ENCODE measurements at places on chromosomes 11 and 22.

GRCh38 chr11:16841984-16842383 is 103.5 kb downstream of the C11orf58 start:
- no peak overlapping the region for H3K4me3 ChIP-seq
- H3K27ac ChIP-seq: no peak overlapping the region
- H3K27me3 ChIP-seq: no peaks in the 10 kb centered on the region
- no peak for DNase-seq

GRCh38 chr11:65241134-65241533 is 20.6 kb upstream of the POLA2 start:
- no peak overlapping the region for H3K4me3 ChIP-seq
- H3K4me1 ChIP-seq: no peaks in the 10 kb centered on the region
- no peaks in the 10 kb centered on the region for H3K36me3 ChIP-seq
- no peak overlapping the region for H3K27ac ChIP-seq

- H3K4me3 ChIP-seq: no peak overlapping the region
- no peak overlapping the region for H3K27ac ChIP-seq
- H3K27me3 ChIP-seq: no peaks in the 10 kb centered on the region
- DNase-seq: no peak
- no peaks in the 10 kb centered on the region for H3K36me3 ChIP-seq
Observed at GRCh38 chr11:106961048-106961447, 57.2 kb downstream of the GUCY1A2 start.

DNA sequence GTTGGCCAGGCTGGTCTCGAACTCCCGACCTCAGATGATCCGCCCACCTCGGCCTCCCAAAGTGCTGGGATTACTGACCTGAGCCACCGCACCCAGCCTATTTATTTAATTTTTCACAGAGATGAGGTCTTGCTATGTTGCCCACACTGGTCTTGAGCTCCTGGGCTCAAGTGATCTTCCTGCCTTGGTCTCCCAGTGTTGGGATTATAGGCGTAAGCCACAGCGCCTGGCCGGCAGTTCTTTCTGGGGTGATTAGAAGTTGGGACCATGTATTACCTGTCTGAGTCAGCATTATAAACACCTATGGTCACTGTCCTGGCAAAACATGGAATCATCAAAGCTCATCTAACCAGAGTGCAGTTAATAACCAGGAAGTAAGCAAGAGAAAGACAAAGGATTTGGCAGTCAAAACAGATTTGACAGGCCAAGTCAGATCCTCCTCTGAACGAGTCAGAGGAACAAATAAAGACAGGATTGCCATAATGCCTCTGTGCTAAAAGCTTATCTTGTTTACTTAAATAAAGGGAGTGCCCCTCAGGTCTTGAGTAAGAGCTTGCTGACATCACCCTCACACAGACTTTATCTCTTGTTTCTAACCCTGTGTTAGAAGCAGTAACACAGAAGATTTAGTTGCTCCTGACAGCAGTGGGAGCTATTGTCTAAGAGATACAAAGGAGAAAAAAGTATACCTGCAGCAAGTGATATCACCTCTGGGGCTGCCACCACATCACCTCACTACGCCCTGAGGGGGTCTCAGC is 3.7 kb downstream of the SERPIND1 start:
- H3K4me3 ChIP-seq: no peak overlapping the region
- peak; percentile 44 for DNase-seq
- no peaks in the 10 kb centered on the region for H3K27me3 ChIP-seq
- no peaks in the 10 kb centered on the region for H3K36me3 ChIP-seq
- H3K4me1 ChIP-seq: peaks cover 44% of the 10 kb centered on the region

DNA sequence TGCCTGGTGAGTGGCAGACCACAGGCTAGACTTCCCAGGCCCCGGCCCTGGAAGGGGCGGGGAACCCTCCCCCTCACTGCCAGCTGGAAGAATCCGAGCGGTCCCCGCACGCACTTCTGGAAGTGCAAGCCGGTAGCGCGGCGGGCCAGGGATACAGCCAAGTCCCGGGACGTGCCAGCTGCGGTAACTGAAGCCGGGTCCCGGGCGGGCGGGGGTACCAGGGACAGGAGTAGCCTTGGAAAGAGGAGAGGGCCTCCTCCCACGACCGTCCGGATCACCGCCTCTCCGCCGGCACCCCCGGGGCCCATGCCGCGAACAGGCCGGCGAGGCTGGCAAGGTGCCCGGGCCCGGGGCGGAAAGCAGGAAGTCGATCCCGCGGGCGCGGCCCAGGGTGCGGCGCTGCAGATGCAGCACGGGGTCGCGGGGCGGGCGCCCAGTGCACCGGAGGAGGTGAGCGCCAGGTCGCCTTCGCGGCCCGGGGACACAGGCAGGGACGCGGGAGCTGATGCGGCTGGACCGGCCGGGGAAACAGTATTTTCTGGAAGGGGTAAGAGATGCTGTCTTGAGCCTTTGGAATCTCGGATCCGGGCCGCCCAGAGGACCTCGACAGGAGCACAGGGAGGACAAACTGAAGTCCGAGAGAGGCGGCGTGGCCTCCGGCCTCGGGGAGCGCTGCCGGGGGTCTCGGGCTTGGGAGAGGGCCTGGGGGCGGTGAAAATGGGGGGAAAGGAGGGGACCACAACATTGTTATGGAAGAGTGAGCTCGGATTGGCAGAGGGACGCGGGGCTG is 783 bp upstream of the SLC35C1 start:
- H3K27ac ChIP-seq: no peak overlapping the region
- H3K4me3 ChIP-seq: peak overlapping the region; percentile 54
- no peaks in the 10 kb centered on the region for H3K36me3 ChIP-seq
- H3K27me3 ChIP-seq: peaks cover 18% of the 10 kb centered on the region
- peak; percentile 70 for DNase-seq

DNA sequence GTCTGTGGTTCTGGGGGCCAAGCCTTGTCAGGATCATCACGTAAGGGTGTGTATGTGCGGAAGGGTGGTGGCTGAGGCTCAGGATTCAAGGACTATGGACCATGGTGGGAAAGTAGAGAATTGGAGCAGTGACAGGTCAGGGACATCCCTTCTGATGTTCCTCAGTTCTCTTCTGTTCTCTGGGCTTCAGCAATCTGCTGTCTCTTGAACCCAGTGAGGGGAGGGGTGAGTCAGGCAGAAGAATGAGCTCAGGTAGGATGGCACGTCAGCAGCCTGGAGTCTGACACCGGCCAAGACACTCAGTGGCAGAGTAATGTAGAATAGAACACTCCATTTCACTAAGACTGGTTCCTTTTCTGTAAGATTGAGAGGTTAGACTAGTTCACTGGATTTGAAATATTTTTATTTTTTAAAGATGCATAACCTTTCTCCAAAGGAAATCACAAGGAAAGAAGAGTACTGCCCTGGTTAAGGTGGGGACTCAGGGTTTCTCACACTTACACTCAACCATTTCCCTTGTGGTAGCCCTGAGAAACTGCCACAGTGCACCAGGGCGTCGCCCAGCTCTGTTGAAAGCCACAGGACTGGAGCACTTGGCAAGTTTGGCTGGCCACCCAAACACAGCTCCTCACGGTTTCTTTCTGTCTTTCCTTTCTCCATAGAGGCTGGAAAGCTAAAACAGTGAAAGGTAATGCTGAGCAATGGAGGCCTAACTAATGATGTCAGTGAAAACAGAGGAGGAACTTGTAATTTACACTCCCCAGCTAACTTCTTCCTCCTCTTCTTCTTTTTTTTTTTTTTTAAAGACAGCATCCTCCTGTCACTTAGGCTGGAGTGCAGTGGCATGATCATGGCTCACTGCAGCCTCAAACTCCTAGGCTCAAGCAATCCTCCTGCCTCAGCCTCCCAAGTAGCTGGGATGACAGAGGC is 23.1 kb upstream of the MICAL2 start:
- H3K27me3 ChIP-seq: no peaks in the 10 kb centered on the region
- no peak overlapping the region for H3K27ac ChIP-seq
- no peak for DNase-seq
- H3K4me3 ChIP-seq: no peak overlapping the region
- peaks cover 29% of the 10 kb centered on the region for H3K4me1 ChIP-seq

- no peaks in the 10 kb centered on the region for H3K27me3 ChIP-seq
- no peak overlapping the region for H3K4me3 ChIP-seq
- DNase-seq: peak; percentile 40
- no peak overlapping the region for H3K27ac ChIP-seq
- no peaks in the 10 kb centered on the region for H3K4me1 ChIP-seq
- no peaks in the 10 kb centered on the region for H3K36me3 ChIP-seq
Observed at GRCh38 chr11:13183094-13183825, 94.3 kb upstream of the BMAL1 start.

DNA sequence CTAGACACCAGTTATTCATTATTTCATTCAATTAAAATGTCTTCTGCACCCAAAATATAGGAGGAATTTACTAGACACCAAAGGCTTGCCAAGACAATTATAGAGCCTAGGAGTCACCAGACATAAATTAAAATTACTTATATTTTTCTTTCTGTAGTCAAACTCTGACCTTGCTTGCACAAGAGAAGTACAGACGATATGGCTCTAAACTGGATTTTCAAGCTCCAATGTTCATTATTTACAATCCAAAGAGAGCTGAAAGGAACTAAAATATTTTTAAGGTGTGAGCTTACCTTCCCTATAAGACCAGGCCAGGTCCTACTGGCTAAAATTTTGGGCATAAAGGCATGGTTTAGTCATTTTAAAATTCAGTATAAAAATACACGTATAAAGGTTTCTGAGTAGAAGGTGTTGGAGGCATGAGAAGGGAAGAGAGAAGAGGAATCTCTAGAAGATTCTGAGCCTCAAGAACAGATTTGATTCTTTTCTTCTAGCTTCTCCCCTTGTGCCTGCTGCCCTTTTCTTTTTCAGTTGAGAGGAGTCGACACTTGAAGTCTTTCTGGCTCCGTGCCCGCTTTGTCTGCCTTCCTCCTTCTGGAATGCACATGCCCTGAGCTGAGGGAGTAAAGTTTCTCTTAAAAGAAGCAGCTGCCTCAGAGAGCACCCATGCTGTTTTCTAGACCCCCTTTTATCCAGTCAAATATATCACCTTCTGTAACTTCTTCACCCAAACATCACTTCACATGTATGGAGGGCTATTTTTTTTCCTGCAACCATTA is 13.5 kb downstream of the C11orf97 start:
- peaks cover 17% of the 10 kb centered on the region for H3K4me1 ChIP-seq
- no peaks in the 10 kb centered on the region for H3K36me3 ChIP-seq
- no peak overlapping the region for H3K27ac ChIP-seq
- peak; percentile 93 for DNase-seq

GRCh38 chr11:78773077-78773476 is 198.4 kb upstream of the NARS2 start:
- no peak overlapping the region for H3K27ac ChIP-seq
- no peaks in the 10 kb centered on the region for H3K4me1 ChIP-seq
- peak; percentile 33 for DNase-seq

DNA sequence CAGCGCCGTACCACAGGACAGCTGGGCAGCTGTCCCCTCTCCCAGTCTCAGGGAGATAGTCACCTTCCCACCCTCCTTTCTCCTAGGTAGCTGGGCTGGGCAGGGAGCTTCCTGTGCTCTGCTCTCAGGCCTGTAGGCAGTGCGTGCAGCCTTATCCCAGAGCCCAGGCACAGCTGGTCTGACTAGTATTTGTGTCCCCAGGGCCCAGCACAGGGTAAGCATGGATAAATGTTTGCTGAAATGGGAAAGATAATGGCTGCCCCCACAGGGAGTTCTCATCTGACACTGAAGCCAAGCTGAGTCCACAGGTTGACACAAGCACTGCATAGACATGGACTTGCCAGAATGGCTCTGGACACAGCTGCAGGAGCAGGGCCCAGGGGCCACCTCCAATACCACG is 9.8 kb downstream of the SLC15A3 start:
- H3K4me1 ChIP-seq: peaks cover 13% of the 10 kb centered on the region
- H3K36me3 ChIP-seq: no peaks in the 10 kb centered on the region
- H3K27me3 ChIP-seq: no peaks in the 10 kb centered on the region
- H3K4me3 ChIP-seq: no peak overlapping the region

GRCh38 chr22:23438216-23438615 is 141.9 kb downstream of the IGLL1 start:
- H3K27ac ChIP-seq: no peak overlapping the region
- no peaks in the 10 kb centered on the region for H3K27me3 ChIP-seq
- H3K4me3 ChIP-seq: no peak overlapping the region
- no peak for DNase-seq
- no peaks in the 10 kb centered on the region for H3K36me3 ChIP-seq
- H3K4me1 ChIP-seq: peaks cover 15% of the 10 kb centered on the region

DNA sequence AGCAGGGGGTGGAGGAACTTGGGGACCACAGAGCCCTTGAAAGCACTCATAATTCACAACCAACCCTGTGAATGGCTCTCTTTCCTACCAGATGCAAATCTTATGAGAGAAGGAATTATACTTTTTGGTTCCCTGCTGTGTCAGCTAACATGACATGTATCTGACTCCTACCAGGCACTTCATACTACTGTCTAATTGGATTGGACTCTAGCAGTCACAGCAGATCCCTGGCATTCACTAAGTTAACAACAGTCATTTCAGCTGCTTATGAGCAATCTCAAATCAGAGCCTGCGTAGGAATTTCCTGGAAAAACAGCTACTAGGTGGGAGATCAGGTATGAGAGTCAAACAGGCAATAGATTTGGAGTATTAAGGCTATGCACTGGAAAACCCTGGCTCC is 11.1 kb upstream of the ENDOD1 start:
- no peaks in the 10 kb centered on the region for H3K36me3 ChIP-seq

- no peaks in the 10 kb centered on the region for H3K27me3 ChIP-seq
- no peak overlapping the region for H3K4me3 ChIP-seq
- DNase-seq: no peak
Observed at GRCh38 chr11:126525702-126526101, 170.2 kb downstream of the ST3GAL4 start.

DNA sequence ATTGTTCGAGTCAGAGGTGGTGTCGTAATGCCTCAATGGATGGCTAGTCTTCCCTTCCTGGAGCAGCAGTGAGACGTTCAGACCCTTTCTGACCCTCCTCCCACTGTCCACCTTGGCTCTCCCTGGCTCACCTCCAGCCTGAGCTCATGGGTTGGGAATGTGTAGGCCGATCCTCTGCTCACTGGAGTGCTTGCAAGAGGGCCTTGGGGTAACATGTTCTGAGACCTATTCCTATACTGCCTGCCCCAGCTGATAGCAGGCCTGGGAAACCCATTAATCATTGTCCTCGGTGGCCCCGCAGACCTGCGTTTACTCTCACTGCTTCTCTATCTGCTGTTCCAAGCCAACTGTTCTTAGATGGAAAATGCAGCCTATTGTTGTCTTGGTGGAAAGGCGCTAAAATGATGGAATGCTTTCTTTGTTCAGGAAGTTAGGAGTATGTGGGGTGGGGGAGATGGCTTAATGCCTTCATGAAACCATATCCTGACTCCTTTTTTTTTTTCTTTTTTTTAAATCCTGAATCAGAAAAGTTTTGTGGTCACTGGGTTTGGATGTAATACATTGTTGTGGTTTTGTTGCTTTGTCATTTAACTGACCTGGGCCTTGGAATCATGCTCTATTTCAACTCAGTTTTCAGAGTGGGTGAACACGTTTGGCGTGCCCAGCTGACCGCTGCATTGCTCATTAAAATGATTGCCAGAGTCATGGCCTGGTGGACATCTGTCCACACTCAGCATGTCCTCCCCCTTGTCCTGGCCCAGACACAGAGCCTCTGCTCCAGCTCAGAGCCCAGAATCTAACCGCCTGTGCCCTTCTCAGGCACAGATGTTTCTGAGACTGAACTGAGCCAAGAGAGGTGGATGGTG is 72.5 kb downstream of the MICAL2 start:
- H3K4me1 ChIP-seq: peaks cover 84% of the 10 kb centered on the region
- H3K27ac ChIP-seq: peak overlapping the region; percentile 96
- no peak overlapping the region for H3K4me3 ChIP-seq
- no peaks in the 10 kb centered on the region for H3K27me3 ChIP-seq

All from cardiac muscle cell (in vitro differentiated cells and primary cell).